ENCODE measurements at places on chromosomes 12 and 14. TPM values are rescaled to one million over a fixed set of nuclear protein-coding genes. Genes with fewer than 3 reads are reported as not detected.

DNA sequence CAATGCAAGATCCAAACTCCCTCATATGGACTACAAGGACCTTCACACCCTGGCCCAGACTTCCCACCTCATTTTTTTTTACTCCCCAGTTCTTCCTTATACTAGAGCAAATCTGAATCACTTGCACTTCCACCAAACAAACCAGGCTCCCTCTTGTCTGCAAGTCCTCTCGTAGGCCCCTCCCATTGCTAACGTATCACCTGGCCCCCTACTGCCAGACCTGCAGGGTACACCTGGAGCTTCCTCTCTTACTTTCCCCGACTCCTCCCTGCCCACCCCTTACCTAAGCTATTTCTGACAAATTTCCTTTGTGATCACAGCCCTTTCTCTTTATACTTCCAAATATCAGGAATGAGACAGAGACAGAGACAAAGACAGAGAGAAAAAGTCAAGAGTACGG lies 463.9 kb downstream of the GALC start:
- no peak for DNase-seq

GRCh38 chr14:33777681-33778080 lies 173.2 kb downstream of the EGLN3 start:
- peak; percentile 96 for DNase-seq

- peak; percentile 90 for DNase-seq
Observed at GRCh38 chr14:80095623-80096022, 115.7 kb downstream of the DIO2 start.

GRCh38 chr12:22687361-22688076 lies 62.5 kb downstream of the ETNK1 start:
- peak; percentile 66 for DNase-seq

DNA sequence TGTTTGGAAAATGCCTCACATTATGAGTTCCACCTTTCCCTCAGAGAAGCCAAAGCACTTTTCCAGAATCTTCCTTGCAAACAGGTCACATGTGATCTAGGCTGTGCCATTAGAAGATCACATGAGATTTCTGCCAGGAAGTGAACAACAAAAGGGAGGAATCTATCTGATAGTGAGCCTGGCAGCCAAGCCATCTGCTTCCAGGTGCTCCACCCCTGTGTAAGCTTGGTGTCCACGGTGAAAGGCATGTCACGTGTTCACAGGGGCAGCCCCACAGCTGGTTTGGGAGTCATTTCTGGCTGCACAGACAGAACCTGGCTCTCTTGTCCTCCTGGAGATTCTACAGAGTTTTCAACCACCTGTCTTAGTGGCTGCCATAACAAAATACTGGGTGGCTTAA lies 3.5 kb upstream of the KSR2 start:
- no peak for DNase-seq

- DNase-seq = peak; percentile 87
Observed at GRCh38 chr12:120261951-120262851, 3.3 kb downstream of the PXN start.

- no peak for DNase-seq
Observed at GRCh38 chr12:88998421-88998820, 353.9 kb downstream of the DUSP6 start.

DNA sequence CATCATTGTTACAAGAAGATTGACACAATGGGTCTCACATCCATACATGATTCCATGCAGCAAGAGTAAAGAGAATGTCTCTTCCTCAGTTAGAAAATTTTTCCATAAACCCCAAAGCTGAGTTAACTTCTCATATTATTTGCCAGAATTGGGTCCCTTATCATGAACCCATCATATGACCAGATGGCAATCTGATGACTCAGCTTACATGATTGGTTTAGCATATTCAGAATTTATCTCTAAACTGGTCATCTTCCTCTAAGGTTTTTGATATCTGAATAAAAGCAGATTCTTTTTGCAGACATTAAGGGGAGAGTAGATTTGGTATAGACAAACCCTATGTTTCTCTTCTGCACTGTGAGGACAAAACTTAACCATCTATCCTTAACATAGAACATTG lies 174.9 kb downstream of the PIK3C2G start:
- DNase-seq = no peak

- peak; percentile 7 for DNase-seq
Observed at GRCh38 chr12:127081058-127081457, 1185.9 kb upstream of the TMEM132C start.

DNA sequence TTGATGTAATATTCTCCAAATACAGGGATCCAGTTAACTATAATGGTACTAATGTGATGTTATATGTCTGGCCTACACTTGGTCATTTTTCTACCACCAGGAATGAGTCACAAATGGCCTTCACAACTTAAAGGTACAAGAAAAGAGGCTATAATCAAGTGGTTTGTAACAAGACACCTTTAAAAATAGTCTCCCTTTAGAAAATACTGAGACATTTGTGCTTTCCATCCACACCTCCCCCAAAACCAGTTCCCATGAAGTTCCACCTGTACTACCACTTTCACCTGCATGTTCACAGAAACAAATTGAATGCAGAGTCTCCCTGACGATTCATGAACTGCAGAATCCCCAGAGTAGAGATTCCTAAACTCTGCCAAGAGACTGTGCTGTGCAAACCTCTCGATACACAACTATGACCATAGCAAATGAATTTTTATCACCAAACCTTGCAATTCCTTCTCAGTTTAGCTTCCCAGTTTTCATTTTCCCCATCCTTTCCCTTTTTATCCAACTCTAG lies 6.0 kb downstream of the BTG1 start:
- DNase-seq = peak; percentile 71

DNA sequence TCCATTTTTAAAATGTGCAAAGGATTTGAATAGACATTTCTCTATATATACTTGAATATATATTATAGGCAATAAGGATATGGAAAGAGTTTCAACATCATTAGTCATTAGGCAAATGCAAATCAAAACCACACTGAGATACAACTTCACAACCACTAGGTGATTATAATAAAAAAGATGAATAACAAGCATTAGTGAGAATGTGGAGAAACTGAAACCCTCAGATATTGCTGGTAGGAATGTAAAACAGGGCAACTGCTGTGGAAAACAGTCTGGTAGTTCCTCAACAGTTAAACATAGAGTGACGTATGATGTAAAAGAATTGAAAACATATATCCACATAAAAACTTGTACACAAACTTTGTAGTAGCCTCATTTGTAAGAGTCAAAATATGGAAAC lies 11.7 kb upstream of the BATF start:
- DNase-seq = no peak

DNA sequence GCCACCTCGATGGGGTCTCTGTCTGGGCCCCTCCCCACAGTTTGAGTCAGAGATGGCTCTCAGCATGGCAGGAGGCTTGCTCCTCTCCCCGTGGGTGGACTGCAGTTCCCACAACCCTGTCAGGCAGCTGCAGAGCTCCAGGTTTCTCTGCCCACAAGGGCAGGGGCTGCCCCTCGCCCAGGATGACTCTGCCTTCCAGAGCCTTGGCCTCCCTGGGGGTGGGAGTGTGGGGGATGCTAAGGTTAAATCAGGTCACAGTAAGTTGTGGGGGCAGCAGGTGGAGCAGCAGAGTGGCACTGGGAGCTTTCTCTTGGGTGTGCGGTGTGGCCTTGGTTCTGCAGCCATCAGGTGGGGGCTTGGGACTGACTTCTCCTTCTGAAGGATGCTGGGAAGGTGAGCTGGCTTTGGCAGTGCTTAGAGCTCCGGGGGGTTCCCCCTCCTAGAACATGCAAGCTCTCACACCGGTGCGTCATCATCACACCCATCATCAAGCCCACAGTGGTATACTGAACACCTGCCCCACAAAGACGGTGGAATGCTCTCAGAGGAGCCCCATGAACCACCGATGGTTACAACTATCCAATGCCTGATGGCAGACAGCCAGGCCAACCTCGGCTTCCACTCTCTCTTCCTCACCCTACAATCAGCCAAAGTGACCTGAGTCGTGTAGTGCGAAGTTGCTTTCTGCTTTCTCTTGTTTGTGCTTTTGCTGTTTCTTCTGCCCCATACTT lies 39.7 kb downstream of the ERH start:
- DNase-seq = peak; percentile 7

DNA sequence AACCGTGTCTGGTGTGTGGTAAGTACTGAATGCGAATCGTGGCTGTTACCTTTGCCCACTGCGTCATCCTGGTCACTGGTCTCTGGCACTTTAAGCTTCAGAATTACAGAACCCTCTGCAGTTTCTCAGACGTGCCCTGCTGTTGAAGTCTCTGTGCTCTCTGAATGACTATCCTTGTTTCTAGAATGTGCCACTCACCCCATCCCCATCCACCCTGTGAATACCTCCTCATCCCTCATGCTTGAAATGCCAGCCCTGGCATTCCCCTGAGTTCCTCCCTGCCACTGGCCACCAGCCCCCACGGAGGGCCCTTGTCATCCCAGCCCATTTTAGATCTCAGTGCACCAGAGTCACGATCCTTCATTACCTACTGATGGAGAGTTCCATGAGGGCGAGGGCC lies 21.3 kb downstream of the TPCN1 start:
- no peak for DNase-seq

DNA sequence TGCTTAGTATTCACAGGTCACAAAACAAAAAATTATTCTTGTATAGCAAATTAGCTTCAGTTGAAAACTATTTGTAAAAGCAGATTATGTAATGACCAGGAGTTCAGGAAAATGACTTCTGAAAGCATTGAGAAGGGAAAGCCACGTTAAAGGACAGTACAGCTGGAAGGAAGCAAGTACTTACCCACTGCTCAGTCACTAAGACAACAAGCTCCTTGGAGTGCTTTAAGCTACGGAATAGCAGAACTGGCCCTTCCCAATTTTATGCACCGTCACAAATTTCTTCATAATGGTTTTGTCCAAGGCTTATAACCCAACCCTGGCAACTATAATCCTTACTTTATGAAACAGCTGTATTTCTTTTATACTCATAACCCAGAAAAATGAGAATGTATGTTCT lies 13.0 kb upstream of the SNAPC1 start:
- DNase-seq = no peak

- DNase-seq = peak; percentile 12
Observed at GRCh38 chr14:56241461-56241860, 123.2 kb downstream of the PELI2 start.

GRCh38 chr12:121524196-121524916 lies 56.5 kb downstream of the KDM2B start:
- DNase-seq = no peak

CLEC1B gene
- not detected for total RNA-seq

TSPAN19 gene
- total RNA-seq = not detected

LACRT gene
- not detected for total RNA-seq

MYH6 gene
- not detected for total RNA-seq
